Activated CD4-positive, alpha-beta T cell treated with anti-CD3 and anti-CD28 coated beads for 1 hour (primary cell): ENCODE measurements at places on chromosomes 4 and X.

DNA sequence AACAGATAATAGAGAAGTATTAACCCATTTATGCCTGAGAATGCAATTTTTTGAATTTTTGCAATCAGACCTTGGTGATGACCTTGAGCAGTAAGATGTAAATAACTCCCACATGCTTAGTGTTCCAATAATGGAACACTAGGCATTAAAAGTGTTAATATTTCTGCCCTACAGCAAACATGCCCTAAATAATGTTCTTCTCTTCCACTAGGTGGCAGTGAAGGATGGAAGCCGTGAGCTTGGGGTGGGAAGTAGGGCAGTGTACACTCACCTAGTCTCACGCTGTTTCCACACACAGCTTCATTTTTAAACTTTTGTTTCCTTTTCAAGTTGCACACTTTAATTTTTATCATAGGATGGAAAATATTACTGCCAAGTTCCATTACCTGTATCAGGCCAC is 613.1 kb upstream of the HS3ST1 start:
- no peak for DNase-seq

DNA sequence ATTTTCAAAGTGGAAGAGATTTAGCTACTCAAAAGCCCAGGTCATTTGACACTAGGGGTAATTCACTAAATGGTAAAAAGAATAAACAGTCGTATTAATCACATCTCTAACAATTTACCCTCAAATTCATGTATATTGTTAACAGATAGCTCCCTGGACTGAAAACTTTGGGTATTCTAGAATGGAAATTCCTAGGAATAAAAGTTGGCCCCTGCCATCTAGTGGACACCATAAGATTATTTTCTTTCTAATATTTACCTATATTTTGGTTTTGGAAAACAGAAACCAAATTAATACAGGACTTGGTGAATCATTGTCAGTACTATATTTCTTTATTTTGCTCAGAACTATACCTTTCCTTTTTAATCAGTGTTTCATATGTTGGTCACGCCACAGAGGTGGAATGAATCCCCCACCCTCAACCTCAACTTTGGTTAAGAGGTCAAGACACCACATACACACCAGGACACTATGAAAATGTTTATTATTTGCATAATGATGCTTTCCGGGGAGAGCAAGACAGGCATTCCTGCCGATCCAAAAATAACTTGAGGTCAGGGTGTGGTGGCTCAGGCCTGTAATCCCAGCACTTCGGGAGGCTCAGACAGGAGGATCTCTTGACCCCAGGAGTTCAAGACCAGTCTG is 96.2 kb upstream of the APOOL start:
- DNase-seq, result no peak

- no peak for DNase-seq
These were observed 98.9 kb downstream of the HPGD start for GRCh38 chr4:174423257-174423944.

DNA sequence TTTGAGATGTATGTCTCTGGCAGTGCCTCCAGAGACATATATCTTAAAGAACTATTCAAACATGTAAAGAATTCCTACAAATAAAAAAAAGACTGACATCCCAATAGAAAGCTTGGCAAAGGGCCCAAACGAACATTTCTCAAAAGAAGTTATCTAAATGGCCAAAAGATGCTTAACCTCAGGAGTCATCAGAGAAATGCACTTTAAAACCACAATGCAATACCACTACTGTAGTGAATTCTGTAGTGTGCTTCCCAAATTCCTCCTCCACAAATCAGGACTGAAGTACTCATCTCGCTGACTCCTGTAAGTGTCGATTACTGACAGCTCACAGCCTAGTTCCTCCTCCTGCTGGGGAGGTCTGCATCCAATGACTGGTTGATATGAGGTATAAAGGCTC is 129.0 kb upstream of the MAMLD1 start:
- DNase-seq, result no peak

GRCh38 chr4:15333692-15334633 is 93.9 kb upstream of the C1QTNF7 start:
- no peak for DNase-seq

GRCh38 chr4:147754037-147754445 is 22.2 kb downstream of the ARHGAP10 start:
- no peak for DNase-seq

DNA sequence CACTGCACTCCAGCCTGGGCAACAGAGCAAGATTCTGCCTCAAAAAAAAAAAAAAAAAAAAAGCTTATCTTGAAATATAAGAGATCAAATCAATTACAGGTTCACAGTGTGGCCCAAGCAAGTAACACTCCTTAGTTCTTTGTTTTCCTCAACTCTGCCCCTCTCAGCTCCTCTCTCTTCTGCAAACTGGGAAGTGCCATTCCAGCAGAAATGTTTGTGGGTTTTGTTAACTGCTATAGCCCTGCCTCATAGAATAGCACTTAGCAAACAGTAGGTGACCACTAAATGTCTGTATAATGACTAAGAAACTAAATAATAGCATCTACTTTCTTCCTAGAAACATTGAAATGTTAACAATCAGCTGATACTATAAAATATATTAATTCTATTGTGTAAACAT is 160.0 kb upstream of the NAP1L5 start:
- DNase-seq, result no peak

DNA sequence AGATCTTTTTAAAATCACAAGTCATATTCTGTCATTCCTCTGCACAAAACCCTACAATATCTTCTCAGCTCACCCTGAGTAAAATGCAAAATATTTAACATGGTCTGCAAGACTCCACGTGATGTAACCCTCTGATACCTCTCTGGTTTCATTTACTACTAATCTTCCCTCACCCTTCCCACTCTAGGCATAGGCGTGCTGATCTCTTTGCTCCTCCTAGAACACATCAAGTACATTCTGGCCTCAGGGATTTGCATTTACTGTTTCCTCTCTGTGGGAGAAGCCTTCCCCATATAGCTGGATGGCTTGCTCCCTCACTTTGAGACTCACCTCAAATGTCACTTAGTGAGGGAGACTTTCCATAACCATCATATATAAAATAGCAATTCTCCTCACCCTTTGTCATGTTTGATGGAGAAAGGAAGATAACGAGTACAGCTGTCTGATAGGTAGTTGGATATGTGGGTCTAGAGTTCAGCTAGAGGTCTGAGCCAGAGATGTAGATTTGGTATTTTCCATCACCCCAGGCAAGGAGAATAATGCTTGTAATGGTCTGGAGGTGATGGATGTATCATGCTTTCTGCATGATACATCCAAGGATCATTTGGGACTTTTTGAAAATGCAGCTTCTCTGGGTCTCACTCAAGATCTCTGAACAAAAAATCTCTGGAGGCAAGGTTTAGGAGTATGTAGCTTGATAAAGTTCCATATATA is 123.9 kb upstream of the VAMP7 start:
- no peak for DNase-seq

DNA sequence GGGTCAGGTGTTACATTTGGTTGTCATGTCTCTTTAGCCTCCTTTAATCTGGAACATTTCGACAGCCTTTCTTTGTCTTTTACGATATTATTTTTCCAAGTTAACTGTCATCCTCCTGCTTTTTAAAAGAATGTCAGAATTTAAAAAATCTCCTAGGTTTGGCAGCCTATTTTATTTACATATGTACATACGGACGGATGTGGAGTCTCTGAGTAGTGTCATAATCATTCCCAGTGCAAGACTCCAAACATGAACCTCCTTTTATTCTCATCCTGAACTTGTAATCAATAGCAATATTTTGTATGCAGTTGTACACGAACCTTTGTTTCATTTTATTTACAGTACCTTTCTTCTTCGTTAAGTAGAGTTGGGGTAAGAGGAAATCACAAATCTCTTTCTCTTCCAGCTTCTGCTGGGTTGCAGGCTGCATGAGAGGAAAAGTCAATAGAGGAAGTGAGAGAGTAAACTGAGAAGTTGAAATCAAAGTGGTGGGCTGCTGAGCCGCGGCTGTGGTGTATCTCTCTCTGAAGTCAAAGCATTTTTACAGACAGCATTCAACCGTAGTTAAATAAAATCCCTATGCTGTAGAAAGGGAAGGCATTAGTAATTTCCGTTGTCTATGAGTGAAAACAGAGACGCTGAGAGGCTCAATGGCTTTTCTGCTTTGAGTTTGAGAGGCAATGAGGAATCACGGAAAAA is 53.9 kb upstream of the RPS6KA3 start:
- no peak for DNase-seq

DNA sequence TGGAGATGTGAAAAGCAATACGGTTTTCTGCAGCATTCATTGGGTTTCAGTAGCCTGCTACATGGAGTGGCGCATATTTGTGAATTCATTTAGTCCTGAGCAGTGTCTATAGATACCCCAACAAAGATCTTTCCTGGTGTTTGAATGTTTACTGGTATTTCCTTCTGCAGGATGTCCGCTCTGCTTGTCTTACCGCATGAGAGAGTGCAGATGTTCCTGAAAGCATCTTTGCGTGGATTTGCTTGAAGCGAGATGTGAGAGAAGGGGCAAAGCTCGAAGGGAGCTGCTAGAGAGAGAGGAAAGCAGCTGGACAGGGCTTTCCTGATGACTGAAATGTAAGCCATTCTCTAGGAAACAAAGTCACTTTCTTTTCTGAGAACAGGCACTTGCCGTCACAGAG is 40.9 kb upstream of the GYPA start:
- DNase-seq, result no peak

GRCh38 chrX:120001787-120002186 is 58.2 kb upstream of the NKAP start:
- DNase-seq, result no peak

DNA sequence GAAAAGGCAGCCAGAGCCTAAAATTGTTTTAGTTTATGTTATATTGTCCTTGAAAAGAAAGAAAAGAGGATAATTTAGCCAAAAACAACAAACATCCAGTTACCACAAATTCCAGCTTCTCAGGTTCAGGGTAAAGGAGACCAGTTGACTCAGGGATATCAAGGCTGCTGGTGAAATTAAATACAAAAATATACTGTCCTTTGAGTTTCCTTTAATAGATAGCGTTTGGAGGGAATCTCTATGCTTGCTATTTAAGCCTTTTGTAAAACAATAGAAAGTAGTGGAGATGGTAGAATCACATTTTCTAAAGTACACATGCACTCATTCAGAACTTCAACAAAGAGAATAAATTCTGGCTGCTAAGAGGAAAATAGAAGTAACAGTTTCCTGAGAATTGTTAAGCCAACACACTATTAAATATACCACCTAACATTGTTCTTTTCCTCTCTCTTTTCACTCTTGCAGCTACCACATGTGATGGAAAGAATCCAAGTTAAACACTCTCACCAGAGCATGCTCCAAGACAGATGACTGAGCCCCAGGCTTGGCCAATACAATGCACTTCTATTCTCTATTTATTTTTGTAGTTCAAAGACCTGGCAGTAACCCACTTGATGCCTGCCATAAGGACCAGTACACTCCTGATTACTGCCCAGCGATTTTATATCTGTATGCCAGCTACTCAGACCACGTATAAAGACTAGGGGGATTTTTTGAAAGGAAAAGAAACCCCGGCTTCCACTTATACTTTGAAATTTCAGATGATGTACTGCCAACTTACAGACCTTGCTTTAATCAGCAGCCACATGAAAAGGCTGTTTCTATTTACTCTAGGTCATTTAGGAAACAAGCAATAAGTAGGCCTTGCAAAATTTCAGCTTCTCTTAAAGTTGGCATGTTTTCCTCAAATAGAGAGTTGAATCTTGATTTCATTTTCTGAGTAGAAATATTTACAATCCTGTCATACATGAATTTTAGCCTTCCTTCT is 756.9 kb downstream of the FAT4 start:
- no peak for DNase-seq

GRCh38 chr4:116603096-116603495 is 482.3 kb downstream of the TRAM1L1 start:
- no peak for DNase-seq

DNA sequence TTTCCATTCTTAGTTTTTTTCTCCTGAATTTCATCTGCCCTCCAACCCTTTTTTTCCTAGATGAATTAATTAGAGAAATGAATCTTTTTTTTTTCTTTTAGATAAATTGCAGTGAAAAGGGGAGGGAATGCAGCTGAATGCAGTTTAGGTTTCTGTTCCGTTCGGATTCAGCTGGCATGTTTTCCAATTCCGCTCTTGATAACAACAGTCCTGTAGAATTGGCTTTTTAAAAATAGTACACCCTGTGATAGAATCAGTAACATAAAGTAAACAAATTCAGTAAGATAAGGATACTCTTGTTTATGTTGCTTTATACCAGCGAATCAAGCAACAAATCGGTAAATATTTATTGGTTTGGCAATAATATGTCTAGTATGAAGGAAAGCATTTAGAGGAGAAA is 103.5 kb downstream of the UNC5C start:
- DNase-seq, result no peak

GRCh38 chr4:100848841-100849240 is 331.0 kb upstream of the EMCN start:
- DNase-seq, result no peak

- DNase-seq, result no peak
These were observed 82.2 kb upstream of the PCDH18 start for GRCh38 chr4:137614491-137614890.

DNA sequence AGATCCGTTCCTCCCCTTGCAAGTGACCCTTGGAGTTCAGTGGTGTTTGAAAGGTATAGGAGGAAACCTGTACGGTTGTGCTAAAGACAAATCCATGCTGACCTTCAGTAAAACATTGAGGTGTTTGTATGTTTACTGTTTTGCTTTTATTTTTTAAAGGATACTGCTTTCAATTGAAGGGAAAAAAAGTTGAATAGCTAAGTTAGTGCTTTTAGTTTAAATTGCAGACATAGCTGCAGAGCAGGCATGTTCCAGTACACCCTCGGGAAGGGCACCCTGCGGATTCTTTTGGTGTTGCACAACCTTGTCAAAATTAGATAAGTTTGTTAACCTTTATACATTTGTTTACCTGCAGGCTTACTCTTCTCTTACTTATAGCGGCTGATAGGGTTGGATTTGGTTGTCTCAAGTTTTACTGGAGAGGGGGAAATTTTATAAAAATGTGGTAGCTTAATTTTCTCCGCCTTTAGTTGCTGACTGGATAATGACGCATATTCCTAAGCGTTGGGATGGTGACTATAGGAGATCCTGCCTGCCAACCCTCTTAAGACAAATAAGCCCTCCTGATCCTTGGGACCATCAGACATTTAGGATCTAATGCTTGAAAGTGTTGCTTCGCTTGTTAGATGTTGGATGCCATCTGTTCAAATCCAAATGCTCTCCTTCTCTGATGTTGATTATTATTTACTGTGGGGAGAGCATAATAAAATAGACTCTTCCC is 2.0 kb downstream of the RAPGEF2 start:
- no peak for DNase-seq

DNA sequence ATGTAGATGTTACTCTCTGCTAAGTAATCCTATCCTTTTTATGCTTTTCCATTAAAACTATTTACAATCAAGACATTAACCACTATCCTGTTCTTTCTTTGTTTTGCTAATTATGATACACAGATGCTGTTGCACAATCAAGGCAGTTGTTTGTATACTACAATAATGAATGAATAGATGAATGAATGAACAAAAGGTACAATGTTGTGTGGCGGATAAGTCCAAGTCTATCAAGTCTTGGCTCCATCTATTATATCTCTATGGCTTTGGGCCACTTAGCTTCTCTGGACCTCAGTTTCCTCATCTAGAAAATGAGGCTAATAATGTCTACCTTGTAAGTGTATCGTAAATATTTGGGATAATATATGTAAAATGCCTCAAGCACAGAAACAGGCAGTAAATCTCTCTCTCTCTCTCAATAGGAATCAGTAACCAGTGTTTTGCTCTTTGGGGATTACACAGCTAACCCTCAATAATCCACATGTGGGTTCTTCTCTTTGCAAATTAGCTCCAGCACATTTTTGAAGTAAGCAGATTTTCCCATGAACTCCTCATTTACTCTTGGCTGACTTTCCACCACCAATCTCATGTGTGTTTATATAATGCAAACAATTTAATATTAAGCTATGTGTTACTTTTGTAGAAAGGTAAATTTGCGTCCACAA is 27.8 kb upstream of the TSPAN5 start:
- no peak for DNase-seq

GRCh38 chr4:15929540-15929939 is 9.0 kb downstream of the FGFBP1 start:
- no peak for DNase-seq
